ENCODE measurements at places on chromosomes 5 and 9.

DNA sequence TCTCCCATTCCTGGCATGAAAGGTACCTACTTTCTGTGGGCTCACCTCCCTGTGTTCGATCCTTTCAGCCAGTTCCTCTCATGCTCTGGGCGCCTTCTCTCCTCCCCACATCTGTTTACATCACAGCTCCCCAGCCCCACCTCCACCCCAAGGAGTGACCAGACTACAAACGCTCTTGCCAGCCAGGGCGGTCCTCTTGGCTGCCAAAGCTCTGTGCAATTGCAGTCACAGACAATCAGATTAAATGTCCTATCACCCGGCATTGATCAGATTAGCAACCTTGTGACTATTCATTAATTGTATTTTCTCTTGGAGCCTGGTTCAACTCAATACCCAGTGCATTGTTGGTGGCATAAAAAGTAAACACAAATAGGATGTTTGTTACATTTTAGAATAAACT is 211.2 kb upstream of the TBCA start:
- no peak for DNase-seq

- DNase-seq = no peak
Measured at GRCh38 chr9:38682713-38683112, 37.2 kb downstream of the FAM240B start.

DNA sequence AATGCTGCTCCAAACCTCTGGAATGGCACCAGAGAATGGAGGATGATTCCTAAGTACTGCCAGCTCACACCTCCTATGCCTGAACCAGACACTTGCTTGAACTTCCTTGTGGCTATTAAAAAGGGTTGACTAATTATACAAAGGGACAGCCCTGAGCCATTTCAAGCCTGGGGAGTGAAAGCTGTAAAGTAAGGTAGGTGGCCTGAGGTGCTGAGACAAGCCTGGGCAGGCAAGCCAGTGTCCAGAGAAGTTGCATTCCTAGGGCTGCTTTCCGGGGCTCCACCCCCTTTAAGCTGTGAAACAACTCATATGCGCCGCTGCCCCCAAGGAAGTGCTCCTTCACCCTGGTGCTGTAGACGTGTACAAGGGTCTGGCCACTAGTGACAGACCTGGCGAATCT is 79.9 kb upstream of the SLC1A3 start:
- DNase-seq = no peak

DNA sequence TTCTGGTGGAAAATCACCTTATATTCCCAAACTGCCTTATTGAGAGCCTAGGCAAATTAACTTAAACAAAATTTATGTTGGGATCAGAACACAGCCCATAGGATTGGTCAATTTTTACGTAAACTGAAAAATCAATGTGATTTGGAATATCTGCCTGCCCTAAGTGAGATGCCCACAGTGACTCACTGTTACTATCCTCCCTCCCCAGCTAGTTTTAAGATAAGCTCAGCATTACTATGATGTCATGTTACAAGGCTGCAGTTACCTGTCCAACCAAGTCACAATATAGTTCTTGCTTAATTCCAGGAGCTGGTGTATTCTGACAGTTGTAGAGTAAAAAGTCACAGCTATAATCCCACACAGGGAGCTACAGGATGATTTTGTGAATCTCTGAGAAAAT is 23.1 kb downstream of the SKP1 start:
- no peak for DNase-seq

- DNase-seq = no peak
Measured at GRCh38 chr9:89453452-89453851, 44.5 kb downstream of the SEMA4D start.

Data from NCI-H1048 (cell line).